ENCODE measurements at places on chromosomes 1 and 21.

DNA sequence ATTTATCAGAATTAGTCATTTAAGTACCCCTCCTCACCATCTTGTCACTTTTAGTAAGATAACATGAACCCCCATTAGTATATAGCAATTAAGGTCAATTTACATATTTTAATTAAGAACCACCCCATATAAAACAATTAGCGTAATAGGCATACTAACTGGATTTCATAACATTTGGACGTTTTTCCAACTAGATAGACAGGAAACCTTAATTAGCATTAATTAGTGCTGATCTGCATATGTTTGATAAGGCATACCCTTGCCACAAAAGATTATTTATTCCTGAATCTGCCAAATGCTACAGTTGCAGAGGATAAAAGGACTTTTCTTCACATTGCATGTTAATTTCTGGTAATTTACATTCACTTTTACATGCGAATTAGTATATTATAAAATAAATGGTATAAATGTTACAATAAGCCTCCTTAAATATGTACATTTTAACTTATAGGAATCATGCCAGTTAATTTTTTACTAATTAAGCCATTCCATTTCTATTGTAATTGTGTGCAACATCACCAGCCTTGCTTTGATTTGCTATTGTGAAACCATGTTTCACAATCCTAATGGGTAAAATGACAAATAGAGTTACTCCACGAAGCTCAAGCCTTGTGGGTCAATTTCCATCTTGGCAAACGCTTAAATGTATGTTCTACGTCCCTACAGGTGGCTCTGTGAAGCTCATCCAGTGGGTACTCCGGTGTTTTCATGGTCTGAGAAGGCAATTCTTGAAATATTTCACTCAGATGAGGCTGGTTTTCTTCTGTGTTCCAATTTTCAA is 469.6 kb downstream of the DPYD start:
- no peak for DNase-seq

DNA sequence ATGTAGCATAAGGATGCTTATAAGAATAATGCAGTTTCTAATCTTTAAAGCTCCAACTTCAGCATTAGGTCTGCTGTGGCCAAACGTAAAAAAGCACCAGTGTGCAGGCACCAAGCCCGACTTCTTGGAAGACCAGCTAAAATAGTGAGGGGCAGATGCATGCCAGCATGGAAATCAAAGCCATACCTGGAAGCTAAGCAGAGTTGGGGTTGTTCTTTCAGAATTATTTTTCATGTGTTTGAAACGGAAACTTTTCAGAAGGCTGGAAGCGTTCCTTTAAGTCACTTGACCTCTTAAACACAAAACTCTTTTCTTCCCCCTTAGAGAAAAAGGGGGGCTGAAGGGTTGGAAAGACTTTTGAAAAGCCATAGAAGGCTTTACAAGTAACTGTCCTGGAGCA is 329.2 kb upstream of the C1orf87 start:
- DNase-seq = no peak

DNA sequence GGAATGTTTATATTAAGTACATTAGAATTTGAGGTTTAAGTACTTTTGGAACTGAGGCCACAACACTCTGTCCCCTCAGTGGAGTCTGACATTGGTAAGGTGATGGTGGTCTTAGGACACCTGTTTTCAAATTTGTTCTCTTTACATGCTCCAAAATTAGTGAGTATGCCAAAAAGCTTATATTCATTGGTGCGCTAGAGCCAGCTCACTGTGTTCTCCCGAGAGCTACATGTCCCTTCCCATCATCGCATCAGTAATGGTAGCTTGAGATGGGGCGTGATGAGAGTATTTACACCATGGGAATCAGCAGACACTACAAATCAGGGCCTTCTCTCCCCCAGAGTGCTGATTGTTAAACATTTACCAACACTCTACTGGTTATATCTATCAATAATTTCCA is 19.5 kb downstream of the ETS2 start:
- no peak for DNase-seq

DNA sequence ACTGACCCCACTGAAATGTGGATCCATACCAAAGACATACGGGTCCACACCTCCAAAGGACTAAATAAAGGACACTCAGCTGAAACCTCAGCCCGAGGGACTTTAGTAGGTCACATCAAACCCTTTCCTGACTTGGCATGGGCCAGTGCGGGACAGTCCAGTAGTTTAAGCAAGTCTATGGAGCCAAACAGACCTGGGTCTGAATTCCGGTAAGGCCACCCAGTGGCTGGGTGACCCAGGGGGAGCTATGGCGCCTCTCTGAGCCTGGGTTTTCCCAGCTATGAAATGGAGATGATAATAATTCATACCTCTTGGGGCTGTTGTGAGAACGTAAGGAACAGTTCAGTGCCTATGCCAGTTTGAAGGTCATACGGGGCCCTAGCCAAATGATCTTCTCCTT is 36.2 kb upstream of the ZBTB40 start:
- DNase-seq = no peak

GRCh38 chr1:22845398-22845935 is 127.2 kb downstream of the LACTBL1 start:
- DNase-seq = no peak

- no peak for DNase-seq
These were observed 32.3 kb upstream of the ETS2 start for GRCh38 chr21:38773099-38774061.

DNA sequence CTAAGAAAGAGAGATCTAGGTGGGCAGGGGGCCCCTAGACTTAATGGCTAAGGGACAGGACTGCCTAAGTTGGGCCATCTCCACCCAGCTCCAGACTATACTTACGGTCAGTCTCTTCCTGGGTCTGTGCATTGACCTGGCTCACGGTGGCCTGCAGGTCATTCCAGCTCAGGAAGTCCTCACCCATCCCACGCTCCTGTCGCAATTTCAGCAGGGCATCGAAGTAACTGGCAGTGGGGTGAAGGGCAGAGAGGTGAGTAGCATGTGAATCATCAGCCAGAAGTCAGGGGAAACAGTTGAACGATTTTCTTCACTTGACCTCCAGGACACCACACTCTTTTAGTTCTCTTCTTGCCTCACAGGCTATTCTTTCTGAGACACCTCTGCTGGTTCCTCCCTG is 20.5 kb downstream of the IQGAP3 start:
- DNase-seq = no peak

DNA sequence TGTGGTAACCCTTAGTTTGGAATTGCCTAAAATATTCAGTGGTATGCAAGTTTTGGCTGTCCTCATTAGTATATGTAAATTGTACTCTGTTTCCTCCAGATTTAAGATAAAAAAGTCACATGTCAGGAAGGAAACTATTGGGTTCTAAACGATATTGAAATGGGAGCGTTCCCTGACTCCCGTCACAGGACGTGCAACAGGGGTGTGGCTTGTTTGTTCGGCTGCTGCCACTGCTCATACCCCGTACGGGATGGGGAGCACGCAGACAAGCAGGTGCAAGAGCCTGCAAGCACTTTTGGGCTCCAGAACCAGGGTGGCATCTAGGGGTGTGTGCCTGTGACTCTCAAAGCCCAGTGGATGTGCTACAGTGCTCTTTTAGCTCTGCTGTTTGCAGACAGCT is 6.2 kb upstream of the PAPPA2 start:
- DNase-seq = no peak

DNA sequence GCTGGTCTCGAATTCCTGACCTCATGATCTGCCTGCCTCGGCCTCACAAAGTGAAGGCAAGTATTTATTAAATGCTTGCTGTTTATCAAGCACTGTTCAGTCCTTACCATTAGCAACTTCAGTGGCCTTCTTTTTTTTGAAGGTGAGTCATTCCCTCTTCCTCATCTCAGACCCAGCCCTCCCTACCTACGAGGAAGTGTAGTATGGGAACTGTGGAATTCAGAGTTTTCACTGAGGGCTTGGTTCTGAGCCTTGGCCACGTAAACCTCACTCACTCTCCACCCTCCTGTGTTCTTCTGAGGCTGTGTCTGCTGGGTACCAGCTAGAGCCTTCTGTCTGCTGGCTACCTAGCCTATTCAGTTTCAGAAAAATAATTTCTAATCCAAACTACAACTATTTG is 218.3 kb upstream of the SGIP1 start:
- DNase-seq = no peak

- DNase-seq = no peak
These were observed 182.0 kb upstream of the CSF3R start for GRCh38 chr1:36664571-36665287.

DNA sequence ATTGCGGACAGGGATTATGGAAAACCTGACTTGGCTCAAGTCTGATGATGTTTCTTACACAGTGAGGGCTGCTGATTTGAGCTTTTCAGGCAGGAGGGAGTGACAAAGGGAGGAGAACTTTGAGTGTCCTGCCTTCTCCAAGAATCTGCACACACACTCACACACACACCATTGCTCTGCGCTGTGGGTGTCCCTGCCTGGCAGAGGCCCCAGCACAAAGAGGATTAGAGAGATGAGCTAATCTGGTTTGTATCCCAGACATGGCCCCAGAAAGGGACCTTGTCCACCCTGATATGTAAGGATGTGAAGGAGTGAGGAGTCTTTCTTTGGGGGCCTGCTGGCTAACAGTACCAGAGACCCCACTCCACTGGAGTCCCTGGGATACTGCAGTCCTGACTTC is 5.9 kb upstream of the WNT2B start:
- DNase-seq = no peak

DNA sequence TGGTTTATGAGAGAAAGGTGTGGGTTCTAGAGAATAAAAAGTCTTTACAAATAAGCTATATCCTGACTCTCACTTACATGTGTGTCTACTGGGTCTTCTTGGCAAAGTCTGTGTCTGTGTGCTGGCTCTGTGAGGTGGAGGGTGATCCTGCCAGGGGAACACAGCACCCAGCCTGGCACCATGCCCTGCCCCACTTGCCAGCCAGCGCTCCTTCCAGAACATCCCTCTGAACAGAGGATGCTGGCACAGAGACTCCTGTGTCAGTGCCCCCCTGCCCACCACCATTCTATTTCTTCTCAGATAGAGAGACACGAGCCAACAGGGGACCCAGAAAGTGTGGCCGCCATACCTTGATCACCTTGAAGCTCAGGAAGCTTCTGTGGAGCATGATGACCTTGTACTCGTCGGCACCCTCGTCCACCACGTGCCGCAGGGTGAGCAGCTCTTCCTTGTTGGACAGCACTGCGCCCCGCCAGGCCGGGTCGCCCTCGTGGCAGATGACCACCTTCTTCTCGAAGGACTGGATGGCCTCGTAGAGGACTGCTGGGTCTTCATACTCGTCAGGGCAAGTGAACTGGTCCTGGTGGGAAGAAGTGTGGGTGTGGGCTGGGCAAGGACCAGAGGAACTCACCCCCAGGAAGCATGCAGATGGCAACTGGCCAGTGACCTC is 49.7 kb downstream of the NTPCR start:
- DNase-seq = no peak

GRCh38 chr21:33296156-33296555 is 28.6 kb upstream of the IFNAR1 start:
- no peak for DNase-seq

DNA sequence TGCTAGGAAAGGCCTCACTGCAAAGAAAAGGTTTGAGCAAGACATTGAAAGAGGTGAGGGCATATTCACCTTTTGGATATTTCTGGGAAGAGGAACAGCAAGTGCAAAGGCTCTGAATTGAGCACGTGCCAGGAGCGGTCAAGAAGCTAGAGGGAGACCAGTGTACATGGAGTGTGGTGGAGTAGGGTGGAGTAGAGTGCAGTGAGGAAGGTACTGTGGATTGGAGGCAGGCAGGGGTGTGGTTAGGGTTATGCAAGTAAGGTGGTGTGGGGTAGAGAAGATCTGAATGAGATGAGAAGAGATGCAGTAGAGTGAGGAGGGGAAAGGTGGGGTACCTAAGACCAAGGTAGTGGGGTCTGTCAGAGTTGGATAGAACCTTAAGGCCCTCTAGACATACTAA is 119.6 kb downstream of the OMA1 start:
- DNase-seq = no peak

- DNase-seq = no peak
These were observed 230.2 kb downstream of the LMO4 start for GRCh38 chr1:87558921-87559320.

GRCh38 chr1:208393826-208394225 is 149.6 kb upstream of the PLXNA2 start:
- DNase-seq = no peak

GRCh38 chr1:165795894-165796293 is 27.2 kb upstream of the TMCO1 start:
- no peak for DNase-seq

- DNase-seq = no peak
These were observed 190.6 kb downstream of the FGGY start for GRCh38 chr1:59487335-59488031.

DNA sequence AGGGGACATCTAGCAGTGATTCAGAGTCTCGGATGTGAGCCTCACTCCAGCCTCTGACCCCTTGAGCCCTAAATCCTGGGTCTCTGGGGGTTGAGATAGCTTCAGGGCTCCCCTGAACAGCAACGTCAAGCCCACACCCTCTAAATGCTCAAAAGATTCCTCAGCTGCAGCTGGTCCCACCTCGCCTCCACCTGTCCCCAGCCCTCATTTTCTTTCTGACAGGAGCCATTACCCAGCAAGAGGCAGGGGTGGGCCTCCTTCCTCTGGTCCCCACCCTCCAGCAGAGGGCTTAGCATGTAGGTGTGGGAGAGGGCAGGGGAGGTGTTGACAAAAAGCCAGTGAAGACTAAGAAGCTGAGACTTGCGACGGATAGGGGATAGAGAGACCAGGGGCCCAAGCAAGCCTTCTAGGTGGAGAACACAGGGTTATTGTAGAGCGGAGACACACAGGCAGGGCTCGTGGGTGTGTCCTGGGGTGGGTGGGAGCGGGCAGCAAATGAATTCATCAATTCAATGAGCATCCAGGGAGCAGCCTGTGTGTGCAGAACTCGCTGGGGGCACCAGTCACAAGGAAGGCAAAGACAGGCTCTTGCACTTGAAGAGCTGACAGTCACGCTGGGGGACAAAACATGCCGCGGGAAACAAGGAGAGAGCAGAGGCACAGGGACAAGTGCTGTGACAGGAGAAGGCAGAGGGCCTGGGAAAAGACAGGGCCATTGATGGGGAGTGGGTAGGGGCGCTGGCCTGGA is 48.9 kb upstream of the GOLT1A start:
- DNase-seq = no peak

- DNase-seq = no peak
These were observed 39.3 kb downstream of the ELK4 start for GRCh38 chr1:205592443-205593003.

Measured in NCI-H345 (cell line).